ENCODE measurements at places on chromosomes 1 and 21. TPM values are rescaled to one million over a fixed set of nuclear protein-coding genes. Genes with fewer than 3 reads are reported as not detected.

ATAD3C gene
- total RNA-seq = not detected

KIRREL1 gene
- total RNA-seq = 92.4 TPM

MTMR11 gene
- total RNA-seq = 6.5 TPM

CYP4A22 gene
- not detected for total RNA-seq

RAB3B gene
- 38.3 TPM for total RNA-seq

RRP1B gene
- 18.0 TPM for total RNA-seq

ZDHHC18 gene
- 7.7 TPM for total RNA-seq

MCOLN3 gene
- 0.28 TPM for total RNA-seq

ACTN2 gene
- 0.56 TPM for total RNA-seq

RHBDL2 gene
- 1.2 TPM for total RNA-seq

EPHA10 gene
- total RNA-seq = not detected

TLR5 gene
- 0.28 TPM for total RNA-seq

RGSL1 gene
- total RNA-seq = not detected

CFAP74 gene
- total RNA-seq = not detected

INSRR gene
- not detected for total RNA-seq

UTS2 gene
- 0.56 TPM for total RNA-seq

TMEM52 gene
- 0.19 TPM for total RNA-seq

SDHB gene
- total RNA-seq = 146 TPM

BARHL2 gene
- not detected for total RNA-seq

ACTL8 gene
- not detected for total RNA-seq

F13B gene
- total RNA-seq = under 0.01 TPM

NTRK1 gene
- 1.1 TPM for total RNA-seq

CASQ1 gene
- total RNA-seq = under 0.01 TPM

NHLH2 gene
- total RNA-seq = not detected

LCE1F gene
- total RNA-seq = not detected

Data from regular cardiac myocyte (primary cell).